ENCODE measurements at places on chromosomes 1 and 21.

DNA sequence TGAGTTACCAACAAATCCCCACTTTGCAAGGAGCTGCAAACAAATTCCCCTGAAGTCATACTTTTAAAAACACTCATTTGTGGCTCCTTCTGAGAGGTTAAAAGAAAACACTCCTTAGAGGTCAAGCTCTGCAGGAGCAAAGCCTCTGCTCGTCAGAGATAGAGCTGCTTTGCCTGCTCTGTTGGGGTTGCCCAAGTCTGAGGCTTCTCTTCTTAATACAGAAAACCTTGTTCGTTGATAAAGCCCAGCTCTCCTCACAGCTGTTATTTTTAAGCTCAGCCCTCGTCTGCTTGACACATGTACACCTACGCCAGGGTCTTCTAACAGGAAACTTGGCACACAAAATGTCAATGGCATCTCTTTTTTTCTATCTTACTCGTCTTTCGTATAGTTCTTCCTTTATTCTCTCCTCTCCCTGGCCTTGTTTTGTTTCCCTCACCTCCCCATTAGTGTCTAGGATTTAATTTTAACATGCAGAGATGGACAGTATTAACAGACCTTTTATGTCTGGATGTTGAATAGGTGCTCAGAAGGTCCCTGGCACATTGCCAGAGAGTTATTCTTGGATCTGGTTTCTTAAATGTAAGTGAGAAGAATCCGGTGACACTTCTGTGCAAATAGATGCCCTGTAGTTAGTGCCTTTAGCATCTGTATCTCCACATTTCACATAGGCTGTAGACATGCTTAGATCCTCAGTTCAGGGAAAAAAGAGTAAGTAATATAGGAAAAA lies 86.0 kb downstream of the LRRC53 start:
- no peak for DNase-seq

DNA sequence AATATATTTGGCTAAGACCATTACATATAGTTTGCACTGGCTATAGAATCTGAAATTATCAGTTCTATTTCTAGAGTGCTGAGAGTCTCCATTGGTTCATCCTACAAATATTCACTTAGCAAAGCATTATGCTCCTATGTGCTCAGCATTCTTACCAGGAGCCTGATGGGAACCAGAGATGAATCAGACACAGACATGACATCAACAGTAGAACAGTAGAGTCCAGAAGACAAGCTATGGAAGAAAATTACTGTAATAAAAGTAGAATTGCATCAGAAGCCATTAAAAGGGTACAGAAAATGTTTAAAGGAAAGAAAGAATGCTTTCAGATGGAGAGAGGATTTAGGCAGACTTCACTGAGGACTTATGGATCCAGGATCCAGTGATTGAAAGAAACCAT lies 271.7 kb upstream of the SNX7 start:
- DNase-seq, result no peak

GRCh38 chr1:167714098-167714438 lies 7.7 kb upstream of the MPZL1 start:
- no peak for DNase-seq

DNA sequence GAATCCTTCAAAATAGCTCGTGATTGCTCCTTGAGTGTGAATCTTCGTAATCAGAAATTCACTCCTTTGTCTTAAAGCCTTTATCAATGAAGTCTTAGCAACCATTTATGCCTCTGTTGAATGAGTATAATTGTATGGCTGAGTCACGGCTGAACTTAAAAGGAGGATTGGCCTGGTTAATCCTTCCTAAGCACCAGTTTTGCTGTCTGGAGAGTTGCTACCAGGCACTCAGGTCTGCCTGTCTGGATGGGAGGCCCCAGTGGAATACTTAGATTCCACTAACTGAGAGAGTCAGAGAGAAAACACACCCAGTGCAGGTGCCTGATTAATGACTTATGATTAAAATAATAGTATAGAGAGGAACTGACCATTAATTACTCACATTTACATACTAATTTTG lies 7.6 kb upstream of the HHAT start:
- DNase-seq, result no peak

- no peak for DNase-seq
Measured at GRCh38 chr21:16460936-16461335, 731.2 kb downstream of the USP25 start.

GRCh38 chr1:213982672-213983492 lies 4.9 kb upstream of the PROX1 start:
- no peak for DNase-seq

GRCh38 chr21:35674895-35675470 lies 385.3 kb downstream of the SETD4 start:
- DNase-seq, result no peak

GRCh38 chr1:219398815-219399396 lies 214.0 kb downstream of the ZC3H11B start:
- DNase-seq, result no peak

DNA sequence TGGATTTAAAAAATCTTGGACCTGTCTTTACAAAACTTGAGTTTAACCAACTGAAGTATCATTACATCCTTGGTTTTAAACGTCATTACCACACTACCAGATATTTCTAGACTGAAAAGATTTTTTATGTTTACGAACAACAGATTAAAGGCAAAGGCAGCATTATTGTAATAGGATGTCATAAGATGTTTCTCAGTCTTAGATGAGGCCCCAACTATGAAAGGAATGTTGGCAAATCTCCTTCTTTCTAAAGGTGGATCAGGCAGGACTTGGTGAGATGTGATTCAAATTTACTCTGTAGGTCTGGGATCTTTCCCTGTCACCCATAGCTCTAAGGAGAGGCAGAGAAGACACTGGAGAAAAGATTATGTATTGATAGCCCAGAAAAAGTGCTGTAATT lies 417.9 kb downstream of the PTBP2 start:
- no peak for DNase-seq

DNA sequence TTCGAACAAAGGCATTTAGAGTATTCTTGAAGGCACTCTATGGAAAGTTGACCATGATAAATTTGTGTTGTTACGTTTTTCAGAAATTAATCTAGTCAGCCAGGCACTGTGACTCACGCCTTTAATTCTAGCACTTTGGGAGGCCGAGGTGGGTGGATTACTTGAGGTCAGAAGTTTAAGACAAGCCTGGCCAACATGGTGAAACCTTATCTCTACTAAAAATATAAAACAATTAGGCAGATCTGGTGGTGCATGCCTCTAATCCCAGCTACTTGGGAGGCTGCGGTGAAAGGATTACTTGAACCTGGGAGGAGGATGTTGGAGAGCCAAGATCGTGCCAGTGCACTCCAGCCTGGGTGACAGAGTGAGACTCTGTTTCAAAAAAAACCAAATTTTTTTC lies 130.6 kb upstream of the BRINP3 start:
- DNase-seq, result no peak

- no peak for DNase-seq
Measured at GRCh38 chr21:46092811-46093667, 4.9 kb upstream of the COL6A2 start.

- no peak for DNase-seq
Measured at GRCh38 chr1:151936653-151937052, 27.3 kb upstream of the THEM4 start.

DNA sequence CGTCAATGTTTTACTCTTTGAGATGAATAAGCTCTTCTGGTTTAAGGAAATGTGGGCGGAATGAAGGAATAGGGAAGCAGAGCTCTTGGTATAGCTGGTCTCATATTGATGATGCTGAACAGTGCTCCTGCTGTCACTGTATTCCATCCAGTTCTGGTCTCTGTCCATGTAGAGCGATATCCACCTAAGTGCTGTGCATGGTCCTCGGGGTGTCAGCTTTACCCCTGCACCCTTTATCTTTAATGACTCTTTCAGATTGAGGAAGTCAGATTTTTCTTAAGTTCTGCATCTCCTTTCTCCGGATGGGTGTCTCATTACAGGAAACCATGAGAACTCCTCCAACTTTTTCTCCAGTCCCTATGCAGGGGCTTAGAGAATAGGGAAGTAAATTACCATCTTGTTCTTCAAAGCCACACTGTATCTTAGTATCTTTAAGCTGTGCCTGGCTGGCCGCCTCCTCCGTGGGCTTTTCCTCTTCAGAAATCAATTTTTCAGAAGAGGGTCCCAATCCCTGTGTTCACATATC lies 52.9 kb downstream of the PDE4B start:
- no peak for DNase-seq

DNA sequence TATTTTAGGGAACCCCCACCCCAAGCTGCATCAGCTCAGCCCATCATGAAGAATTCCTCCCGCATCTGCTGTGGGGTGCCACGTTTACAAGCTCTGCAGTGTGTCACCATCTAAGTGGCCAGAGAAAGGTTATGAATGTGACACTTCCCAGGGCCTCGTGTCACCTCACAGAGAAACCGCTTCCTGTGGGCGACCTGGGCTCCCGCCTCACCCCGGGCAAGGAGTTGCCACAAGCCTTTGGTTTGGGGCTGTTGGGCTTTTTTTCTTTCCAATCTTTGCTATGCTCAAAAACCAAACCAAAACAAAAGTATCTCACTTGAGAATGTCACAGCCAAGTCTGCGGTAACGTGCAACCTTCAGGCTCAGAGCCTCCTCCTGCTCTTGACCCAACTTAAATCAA lies 82.1 kb upstream of the ARHGEF16 start:
- no peak for DNase-seq

DNA sequence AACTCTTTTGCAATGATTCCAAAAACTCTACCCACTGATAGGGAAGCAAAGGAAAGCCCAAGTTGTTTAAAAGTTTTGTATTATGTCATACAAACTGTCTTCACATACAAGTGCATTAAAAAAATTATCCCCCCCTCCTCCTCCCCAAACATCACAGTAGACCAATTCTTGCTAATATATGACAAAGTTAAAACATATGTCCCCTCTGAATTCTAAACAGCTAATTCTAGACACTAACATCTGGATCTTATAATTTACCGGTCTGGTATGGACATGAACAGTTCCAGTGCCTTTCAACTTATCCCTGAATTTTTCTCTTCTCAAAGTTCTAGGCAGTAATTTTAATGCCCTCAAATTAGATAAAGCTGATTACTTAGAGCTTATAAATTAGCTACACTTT lies 13.4 kb downstream of the RIT1 start:
- no peak for DNase-seq

GRCh38 chr1:159943278-159943640 lies 2.2 kb downstream of the IGSF9 start:
- no peak for DNase-seq

- no peak for DNase-seq
Measured at GRCh38 chr21:26320596-26320995, 150.0 kb upstream of the APP start.

GRCh38 chr1:32651461-32652073 lies 559 bp downstream of the RBBP4 start:
- DNase-seq, result no peak

- DNase-seq, result peak; percentile 75
Measured at GRCh38 chr1:203839081-203839480, 22.3 kb upstream of the SNRPE start.

- no peak for DNase-seq
Measured at GRCh38 chr1:82861749-82862148, 1061.0 kb downstream of the ADGRL2 start.

DNA sequence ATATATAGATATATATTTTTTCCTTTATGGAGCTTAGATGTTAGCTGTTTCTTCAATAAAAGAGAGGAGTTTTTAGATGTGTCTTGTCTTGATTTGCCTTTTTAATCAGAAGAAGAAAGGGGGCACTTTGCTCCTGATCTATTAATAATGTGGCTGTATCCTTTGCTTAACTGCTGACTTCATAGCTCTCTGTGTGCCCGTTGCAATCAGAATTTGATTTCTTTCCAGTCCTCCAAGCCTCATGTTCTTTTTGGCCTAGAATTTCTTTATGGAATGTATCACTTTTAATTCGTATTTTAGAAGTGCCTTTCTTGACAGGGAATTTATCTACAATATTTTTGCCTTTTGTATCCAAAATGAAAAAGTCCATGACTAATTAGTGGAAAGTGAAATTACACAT lies 85.3 kb downstream of the C1orf21 start:
- no peak for DNase-seq

GRCh38 chr1:41423511-41424191 lies 60.8 kb downstream of the EDN2 start:
- DNase-seq, result no peak

GRCh38 chr1:247408100-247408499 lies 7.9 kb upstream of the NLRP3 start:
- DNase-seq, result no peak

GRCh38 chr1:32868806-32869455 lies 1.8 kb downstream of the FNDC5 start:
- DNase-seq, result no peak

GRCh38 chr1:50684185-50684584 lies 260.9 kb upstream of the DMRTA2 start:
- no peak for DNase-seq

DNA sequence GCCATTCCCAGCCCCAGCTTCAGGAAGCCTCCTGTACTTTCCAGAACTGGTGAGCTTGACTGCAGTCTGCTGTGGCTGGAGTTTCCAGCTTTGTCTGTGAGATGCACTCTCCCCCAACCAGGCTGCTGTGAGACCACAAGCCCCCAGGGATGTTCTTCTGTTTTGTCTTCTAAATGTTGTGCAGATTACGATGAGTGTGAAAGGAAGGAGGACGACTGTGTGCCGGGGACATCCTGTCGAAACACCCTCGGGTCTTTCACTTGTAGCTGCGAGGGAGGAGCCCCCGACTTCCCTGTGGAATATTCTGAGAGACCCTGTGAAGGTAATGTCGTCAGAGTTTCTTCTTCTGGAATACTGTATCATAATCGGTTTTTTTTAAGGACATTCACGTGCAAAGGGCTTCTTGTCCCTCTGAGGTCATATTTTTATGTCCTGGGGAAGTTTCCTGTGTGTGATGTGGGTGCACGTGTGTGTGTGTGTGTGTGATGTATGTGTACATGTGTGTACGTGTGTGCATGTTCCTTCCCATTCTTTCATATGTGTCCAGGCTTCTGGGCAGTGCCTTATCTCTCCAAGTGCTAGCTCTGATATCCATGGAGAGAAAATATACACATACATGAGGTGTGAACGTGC lies 49.9 kb downstream of the UMODL1 start:
- DNase-seq, result no peak

- DNase-seq, result no peak
Measured at GRCh38 chr1:17272646-17273045, 23.7 kb downstream of the PADI3 start.

DNA sequence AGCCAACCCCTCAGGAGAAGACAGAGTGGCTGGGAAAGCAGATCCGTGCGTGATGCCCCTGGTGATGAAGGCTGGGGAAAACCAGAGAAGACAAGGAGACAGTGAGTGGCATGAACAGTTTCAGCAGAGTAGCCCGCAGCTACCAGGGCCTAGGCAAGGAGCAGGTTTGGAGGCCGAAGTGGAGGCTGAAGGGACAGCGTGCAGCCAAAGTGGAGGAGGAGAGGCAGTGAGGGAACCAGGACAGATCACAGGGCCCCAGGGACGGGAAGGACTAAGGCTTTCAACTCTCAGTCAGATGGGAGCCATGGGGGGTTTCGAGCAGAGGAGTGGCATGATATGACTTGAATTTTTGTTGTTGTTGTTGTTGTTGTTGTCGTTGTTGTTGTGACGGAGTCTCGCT lies 59.9 kb upstream of the SELENON start:
- DNase-seq, result no peak

All from SJSA1 (cell line).